ENCODE measurements at places on chromosomes 1 and 21.

DNA sequence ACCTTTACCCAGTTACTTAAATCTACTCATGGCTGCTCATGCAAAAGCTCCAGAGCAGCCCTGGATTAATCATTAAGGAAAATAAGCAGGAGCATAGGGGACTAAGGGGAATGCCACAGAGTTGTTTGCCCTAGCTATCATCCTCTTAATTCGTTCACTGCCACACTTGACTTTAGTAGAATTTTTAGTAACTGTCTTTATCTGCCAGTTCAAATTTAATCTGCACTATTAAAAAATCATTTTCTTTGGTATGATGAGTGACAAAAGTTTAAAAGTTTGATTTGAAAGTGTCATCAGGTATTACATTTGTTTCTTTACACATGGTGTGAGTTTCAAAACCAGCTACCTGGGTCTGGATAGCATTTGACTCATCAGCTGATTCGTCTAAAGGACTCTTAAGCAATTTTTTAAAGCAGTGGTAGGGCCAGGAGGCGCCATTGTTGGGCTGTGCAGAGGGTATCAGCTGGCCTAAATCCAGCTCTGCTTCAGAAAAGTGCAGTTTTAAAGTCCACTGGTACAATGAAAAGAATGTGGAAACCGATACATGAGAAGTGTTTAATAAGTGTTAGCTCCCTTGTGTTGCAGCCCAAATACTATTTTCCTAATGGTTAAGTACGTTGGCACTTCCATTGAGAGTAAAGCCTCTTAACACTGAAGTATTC, 69.9 kb upstream of the DR1 start:
- no peak for DNase-seq

DNA sequence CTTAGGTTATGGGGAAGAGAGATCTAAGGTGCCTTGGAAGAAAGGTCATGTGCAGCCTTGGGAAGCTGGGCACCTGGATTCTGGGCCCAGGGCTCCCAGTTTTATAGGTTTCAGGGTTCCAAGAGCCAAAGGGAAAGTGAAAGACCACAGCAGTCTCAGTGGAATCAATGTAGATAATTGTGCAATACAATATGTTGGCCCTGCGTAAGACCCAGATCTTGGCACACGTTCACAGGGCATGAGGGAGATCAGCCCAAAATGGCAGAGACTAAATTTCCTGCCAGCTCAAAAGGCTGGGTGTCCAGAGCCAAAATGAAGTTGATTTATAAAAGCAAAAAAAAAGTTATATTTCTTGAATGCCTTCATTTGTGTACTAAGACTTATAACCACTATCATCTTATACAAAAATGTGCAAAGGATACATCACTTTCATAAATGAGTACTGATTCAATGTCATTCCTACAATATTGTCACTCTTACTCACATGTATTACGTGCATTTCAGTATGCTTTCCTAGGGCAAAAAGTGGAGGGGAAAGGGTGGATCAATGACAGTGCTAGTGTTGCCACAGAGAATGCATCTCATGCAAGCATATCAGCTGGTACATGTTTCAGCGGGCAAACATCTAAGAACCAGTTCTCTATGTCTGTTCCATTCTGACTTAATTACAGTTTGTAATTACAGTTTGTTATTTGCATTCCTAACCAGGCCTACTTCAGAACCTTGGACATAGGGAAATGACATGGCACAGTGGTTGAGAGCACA, 22.5 kb upstream of the NPL start:
- DNase-seq, result no peak

DNA sequence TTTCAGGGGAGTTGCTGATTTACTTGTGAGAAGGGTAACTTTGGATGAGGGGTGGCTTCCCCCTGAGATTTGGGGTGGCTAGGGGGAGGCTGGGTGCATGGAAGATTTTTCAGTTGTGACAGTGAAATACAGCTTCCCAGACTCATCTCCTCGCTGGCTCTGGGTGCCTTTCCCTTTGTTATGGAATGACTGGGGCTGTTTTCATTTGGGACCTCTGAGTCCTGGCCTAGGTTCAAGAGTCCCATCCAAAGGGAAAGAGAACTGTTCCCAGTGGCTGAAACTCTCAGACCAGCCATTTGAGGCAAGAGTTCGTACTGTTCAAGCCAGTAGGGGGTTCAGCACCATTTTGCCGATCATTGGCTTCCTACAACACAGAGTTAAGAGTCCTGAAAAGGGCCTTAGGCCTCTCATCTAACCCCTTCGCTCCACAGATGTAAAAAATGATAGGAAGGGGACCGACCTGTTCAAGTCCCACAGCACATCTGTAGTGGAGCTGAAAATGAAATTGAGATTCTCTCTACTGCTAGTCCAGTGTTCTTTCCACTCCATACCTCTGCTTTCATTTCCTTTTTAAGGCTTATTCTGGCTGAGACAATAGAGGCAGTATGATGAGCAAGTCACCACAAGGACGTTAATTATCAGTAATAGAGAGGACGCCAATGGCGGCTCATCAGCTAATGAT, 958 bp downstream of the DDR2 start:
- no peak for DNase-seq

DNA sequence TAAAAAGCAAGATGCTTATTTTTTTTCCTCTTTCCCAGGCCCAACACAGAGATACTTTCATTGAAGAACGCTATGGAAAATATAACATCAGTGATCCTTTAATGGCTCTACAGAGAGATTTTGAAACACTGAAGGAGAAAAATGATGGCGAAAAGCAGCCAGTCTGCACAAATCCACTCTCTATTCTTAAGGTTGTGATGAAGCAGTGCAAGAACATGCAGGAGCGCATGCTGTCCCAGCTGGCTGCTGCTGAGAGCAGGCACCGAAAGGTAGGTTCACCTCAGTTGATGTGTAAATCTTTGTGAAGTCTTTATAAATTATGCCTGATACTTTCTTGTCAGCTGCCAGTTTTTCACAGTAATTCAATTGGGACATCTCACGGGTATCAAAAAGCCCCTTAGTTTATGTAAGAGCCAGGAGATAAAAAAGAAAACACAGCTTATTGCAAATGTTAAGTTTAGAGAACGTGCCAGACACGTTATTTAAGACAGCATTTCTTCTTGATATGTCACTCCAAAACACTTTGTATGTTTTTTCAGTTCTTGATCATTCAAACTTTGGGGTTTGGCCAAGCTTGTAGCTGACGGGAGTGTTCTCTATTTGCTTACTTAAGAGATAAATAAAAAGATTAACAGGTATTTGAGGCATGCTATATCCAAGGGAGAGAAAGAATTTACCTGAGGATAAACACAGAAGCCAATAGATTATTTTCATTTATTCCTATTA, 53.1 kb downstream of the CTTNBP2NL start:
- no peak for DNase-seq

DNA sequence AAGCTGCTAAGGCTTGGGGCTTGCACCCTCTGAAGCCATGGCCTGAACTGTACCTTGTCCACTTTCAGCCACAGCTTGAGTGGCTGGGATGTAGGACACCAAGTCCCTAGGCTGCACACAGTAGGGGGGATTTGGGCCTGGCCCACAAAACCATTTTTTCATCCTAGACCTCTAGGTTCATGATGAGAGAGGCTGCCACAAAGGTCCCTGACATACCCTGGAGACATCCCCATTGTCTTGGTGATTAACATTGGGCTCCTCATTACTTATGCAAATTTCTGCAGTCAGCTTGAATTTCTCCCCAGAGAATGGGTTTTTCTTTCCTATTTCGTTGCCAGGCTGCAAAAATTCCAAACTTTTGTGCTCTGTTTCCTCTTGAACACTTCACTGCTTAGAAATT, 26.3 kb upstream of the CHODL start:
- no peak for DNase-seq

DNA sequence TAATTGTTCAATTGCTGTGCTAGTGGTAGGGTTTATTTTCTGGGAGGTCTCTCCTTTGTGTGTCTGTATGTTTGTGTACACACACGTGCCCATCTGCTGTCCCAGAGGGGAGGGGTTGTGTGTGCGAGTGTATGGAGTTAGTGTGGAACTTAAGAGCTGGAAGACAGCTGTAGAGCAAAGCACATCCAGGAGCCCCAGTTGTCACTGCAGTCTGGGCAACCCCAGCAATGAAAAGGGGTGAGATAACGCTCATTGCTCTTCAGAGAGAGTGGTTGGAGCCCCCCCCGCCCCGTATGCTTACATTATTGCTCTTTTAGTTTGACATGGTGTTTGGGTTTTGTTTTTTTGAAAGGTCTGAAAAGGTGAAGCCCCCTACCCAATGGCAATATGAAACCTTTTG, 36.9 kb downstream of the NCF2 start:
- DNase-seq, result no peak

- DNase-seq, result no peak
Measured at GRCh38 chr1:183609759-183610452, 19.6 kb upstream of the NCF2 start.

GRCh38 chr1:162580308-162580707, 18.8 kb downstream of the UAP1 start:
- DNase-seq, result no peak

GRCh38 chr1:23837908-23838307, 12.7 kb upstream of the HMGCL start:
- DNase-seq, result peak; percentile 39

DNA sequence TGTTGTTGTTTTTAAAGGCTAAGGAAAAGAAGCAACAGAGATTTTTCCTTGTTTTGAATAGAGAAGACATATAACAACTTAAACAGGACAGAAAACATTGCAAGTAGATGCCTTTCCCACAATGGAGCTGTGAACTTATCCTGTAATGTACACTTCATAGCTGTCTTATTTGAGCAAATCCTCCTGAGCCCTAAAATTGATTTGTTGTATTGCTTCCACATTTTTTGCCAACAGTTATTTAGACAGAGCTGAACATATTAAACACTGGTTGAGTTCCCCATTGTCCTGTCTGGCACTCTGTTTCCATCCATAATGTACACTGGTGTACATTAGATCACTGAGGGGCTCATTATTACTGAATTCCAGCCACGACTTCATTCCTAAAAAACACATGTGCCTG, 32.2 kb downstream of the CACHD1 start:
- DNase-seq, result no peak

- DNase-seq, result peak; percentile 33
Measured at GRCh38 chr1:235009561-235010306, 118.9 kb downstream of the TOMM20 start.

DNA sequence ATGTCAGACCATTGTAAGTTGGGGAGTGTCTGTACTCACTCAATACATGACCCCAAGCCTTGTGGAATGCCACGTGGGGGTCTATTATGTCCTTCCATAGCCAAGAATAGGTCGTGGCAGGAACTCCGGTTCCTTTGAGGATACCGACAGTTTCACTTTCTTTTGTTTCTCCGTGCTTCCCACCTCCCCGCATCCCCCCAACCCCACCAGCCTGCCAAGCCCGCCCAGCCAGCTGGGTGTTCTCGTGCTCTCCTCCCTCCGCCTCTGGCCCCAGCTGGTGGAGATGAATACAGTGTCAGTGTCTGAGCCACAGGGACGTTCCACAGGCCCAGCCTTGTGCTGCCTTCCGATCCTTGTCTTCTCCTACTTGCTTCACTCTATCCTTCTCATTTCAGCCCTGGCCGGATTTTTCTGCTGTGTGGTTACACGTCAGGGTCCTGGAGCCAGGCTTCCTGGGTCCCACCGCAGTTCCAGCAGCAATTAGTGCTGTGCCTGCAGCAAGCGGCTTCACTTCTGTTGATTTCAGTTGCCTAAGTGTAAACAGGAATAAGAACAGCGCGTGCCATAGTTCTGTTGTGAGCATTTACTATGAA, 4.1 kb upstream of the AGTRAP start:
- DNase-seq, result peak; percentile 45

All from activated T-cell treated with anti-CD3 and anti-CD28 coated beads, Interleukin-2, amount 50 U/mL, for 24 hours (primary cell).